ENCODE measurements at places on chromosomes 12 and 14. TPM values are rescaled to one million over a fixed set of nuclear protein-coding genes. Genes with fewer than 3 reads are reported as not detected.

The GPRC5A gene
- 263 TPM for total RNA-seq

The BIN2 gene
- total RNA-seq = 0.17 TPM

The GMFB gene
- total RNA-seq = 71.7 TPM

The EP400 gene
- total RNA-seq = 24.7 TPM

The KRT78 gene
- not detected for total RNA-seq

The DLK1 gene
- total RNA-seq = 0.42 TPM

The FAM181A gene
- total RNA-seq = not detected

The TMPRSS12 gene
- not detected for total RNA-seq

The C12orf56 gene
- total RNA-seq = not detected

The UNC79 gene
- total RNA-seq = 0.02 TPM

The PLEK2 gene
- total RNA-seq = 19.4 TPM

The NDUFB1 gene
- 345 TPM for total RNA-seq

The CACNB3 gene
- total RNA-seq = 34.2 TPM

The ANO4 gene
- total RNA-seq = 0.14 TPM

The CATSPERB gene
- total RNA-seq = not detected

All from A549 treated with GW870086 at 1 μM for 4 hours (cell line).